NCI-H446 (cell line): ENCODE measurements at places on chromosomes 5 and 9.

- no peak for DNase-seq
These were observed 35.9 kb downstream of the NEURL1B start for GRCh38 chr5:172676914-172677475.

DNA sequence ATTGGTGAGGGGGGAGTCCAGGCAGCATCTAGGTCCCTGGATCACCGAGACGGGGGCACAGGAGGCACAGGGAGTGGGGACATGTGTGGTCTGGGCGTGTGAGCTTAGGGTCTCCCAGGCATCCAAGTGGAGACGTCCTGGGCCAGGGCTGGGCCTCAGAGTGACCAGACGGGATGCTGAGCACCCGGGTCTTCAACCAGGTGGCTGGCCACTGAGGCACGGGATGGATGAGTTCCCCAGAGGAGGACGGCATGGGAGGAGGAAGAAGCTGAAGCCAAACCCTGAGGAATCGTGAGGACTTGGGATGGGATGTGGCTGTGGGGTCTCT lies 88.0 kb downstream of the LMX1B start:
- no peak for DNase-seq

DNA sequence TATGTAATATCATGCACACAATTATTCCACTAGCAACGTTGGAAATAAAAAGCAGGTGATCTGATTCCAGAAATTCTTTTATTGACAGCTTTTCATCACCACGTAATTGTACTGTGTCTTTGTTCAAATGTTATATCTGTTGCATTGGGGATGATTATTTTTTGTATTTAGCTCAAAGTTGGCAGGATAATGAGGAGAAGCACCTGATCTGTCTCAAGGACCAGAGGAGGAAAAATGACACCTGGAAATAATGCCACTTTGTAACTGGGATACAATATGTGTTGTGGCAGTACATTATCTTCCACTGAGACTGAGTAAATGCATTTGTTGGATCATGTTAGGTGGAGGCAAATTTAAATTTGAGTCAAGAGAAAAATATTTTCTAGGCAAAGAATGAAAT lies 1298.8 kb upstream of the CDH6 start:
- DNase-seq: no peak

DNA sequence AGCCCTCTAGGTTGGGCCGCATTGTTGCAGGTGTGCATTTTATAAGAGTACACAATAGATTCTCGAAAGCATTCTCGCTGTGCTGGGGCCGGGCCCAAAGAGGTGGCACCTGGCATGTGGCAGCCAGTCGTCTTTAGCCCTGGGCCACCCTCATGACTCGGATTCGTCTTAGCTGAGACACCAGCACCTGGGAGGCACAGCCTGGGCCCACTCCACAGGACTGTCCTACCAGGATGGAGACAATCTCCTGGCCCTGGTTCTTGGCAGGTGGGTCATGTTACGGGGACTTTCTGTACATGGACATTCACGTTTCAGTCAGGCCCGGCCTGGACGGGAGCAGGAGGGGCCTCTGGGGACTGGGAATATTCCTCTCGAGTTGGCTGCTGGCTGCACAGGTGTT lies 212.5 kb downstream of the FANCC start:
- no peak for DNase-seq

- no peak for DNase-seq
These were observed 33.9 kb downstream of the UNC13B start for GRCh38 chr9:35195683-35196082.

GRCh38 chr9:93119953-93120845 lies 13.9 kb downstream of the NINJ1 start:
- no peak for DNase-seq

DNA sequence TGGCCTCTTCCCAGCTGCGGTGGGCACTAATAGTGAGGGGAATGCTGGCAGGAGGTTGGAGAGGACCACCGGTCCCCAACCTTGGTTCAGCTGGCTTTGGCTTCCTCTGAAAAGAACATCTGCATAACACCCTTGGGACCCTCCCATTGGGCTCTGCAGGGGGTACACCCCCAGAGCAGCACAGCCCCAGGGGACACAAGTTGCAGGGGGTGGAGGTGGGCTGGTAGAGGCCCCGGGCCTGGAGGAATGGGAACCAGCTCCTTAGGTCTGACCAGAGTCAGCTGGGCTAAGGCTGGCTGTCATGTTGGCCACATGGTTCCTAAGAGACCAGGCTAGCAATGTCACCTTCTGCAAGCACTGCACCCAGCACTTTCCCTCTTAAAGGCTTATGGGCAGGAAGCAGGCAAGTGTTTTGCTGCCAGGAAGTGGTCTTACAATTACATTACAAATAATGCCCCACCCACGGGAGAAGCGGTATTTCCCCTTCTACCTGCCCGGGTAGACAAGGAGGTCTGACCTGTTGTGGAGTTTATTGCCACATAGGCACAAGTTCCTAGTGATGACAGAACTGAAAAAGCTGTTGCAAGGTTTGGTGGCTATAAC lies 18.1 kb downstream of the GCNT4 start:
- no peak for DNase-seq

GRCh38 chr5:95763941-95764340 lies 32.8 kb downstream of the RHOBTB3 start:
- no peak for DNase-seq

- no peak for DNase-seq
These were observed 116.8 kb downstream of the MACIR start for GRCh38 chr5:103375350-103375749.

DNA sequence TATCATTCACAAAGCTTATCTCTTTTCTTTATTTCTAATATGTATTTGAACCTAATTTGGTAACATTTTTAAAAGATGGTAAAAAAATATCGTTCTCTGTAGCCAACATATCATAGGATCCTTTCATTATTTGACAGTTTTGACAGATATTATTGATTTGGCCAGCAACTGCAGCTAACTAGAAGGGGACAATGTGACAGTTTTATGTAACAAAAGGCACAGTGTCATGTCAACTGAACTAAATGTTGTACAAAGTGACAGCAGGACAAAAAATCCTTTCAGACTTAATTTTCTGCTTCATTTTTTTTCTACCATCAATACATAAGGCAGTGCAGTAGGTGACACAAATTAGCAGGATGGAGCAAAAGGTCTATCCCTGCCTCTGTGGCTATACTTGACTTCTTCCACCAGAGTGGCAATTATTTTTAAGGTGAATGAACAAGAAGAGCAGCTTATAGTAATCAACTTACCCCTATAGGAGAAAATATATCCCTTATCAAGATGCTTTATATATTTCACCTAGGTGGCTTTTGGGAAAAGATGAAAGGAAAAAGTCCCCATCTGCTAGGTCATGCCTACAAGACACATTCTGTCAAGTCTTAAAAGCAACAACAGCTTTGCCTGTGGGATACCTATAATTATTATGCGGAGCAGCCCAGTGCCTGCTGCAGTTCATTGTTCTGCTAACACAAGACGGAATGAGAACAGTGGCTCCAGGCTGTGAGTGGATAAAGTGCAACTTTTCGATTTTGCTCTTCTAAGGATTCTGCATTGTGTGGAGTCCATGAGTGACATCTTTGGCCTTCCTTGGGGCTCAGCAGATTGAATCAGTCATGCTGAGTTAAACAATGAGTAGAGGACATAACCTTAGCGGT lies 694.9 kb downstream of the ISL1 start:
- no peak for DNase-seq

- peak; percentile 28 for DNase-seq
These were observed 63.7 kb downstream of the SLC1A1 start for GRCh38 chr9:4553951-4554381.

DNA sequence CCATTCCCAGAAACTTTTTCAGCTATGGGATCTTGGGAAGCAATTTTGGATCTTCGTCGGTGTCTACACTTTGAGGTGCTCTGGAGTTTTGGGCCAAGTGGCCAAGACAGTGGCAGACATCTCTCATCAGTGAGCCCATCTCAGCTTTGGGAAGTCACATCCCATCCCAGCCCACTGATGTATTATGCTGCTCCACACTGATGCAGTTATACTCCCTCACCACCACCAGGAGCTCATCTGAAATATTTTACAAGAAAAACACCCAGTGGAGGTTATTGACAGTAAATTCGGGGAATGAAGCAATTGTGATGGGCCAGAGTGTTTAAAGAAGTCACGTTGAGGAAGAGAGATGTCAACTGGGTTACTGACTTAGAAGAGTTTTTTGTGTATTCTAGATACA lies 378.0 kb downstream of the KDM4C start:
- no peak for DNase-seq

GRCh38 chr5:66281294-66281693 lies 137.2 kb downstream of the SREK1 start:
- no peak for DNase-seq

GRCh38 chr5:43033841-43034590 lies 6.1 kb downstream of the ANXA2R start:
- no peak for DNase-seq

DNA sequence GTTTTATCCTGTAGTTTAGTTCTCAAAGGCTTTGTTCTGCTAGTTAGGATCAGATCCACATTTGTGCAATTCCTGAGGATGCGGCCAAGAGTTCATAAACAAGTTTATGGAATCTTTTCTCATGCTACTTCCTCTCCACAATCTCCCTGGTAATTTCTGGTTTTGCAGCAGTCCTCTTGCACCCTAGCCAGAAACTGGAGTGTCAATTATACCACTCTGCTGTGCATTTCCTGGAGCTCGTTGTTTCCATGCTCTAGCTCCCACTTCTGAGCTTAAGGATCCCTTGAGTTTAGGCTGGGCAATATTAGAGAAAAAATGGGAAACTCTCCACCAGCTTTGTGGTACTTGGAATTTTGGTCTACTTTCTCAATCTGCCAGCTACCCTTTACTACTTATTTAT lies 474.7 kb downstream of the DIRAS2 start:
- DNase-seq: no peak

- no peak for DNase-seq
These were observed 227.8 kb downstream of the ICE1 start for GRCh38 chr5:5650242-5650641.

DNA sequence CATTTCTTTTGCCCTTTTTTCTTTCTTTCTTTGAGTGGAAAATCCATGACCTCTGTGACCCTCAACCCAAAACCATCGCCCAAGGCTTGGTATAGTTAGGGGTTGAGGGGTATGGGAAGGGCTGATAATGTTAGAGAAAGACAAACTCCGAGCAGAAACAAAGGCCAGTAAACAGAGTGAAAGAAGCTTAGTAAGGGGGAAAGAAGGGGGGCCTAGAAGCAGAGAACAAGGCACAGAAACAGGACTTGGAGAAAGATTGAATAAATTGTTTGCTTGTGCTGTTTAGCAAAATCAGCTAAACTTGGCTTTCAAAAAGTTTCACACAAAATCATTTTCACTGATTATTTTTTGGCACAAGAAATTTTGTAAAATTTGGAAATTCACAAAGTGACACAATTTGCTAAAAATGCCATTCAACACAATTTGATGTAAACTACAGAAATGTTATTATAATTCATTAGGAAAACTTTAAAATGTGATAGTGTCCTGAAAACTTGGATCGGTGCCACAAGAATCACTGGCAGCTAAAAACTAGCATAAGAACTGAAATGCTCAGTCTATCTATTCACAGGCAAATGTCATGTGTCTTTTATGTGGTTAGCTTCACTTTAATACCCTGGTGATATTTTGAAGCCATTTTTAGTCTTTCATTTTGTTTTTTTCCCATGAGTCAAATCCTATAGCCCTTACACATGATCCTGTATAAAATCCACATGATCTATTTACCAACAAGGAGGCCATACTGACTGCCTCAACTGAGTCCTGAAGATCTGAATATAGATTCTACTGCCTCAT lies 276.4 kb downstream of the NR2F1-AS1 start:
- DNase-seq: peak; percentile 28

DNA sequence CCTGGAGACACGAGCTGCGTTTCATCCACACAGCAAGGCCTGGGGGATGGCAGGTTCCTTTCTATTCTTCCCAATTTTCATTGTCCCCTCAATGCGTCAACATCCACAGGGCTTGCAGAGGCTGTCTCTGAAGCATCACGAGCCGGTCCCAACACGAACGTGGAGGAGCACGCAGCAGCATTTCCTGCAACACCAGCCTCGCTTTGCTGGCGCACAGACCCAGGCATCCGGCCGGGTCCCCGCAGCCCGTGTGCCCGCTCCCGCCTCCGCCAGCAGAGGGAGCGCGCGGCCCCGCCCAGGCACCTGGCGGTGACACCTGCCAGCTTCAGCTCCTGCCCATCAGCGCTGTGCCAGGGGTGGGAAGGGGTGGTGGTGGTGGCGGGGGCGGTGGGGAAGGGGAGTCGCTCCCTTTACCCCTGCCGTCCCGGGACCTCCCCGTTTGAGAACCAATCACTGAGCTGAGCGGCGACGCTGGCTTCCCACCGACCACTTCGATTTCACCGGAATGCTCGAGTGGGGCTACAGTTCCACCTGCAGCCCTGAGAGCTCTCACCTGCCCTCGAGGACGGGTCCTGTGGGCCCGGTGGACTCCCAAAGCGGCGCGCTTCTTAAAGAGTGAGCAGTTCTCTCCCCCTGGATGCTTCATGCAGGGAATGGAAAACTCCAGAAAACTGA lies 464.5 kb downstream of the ICE1 start:
- DNase-seq: no peak

GRCh38 chr5:142080248-142080647 lies 28.3 kb upstream of the NDFIP1 start:
- no peak for DNase-seq

DNA sequence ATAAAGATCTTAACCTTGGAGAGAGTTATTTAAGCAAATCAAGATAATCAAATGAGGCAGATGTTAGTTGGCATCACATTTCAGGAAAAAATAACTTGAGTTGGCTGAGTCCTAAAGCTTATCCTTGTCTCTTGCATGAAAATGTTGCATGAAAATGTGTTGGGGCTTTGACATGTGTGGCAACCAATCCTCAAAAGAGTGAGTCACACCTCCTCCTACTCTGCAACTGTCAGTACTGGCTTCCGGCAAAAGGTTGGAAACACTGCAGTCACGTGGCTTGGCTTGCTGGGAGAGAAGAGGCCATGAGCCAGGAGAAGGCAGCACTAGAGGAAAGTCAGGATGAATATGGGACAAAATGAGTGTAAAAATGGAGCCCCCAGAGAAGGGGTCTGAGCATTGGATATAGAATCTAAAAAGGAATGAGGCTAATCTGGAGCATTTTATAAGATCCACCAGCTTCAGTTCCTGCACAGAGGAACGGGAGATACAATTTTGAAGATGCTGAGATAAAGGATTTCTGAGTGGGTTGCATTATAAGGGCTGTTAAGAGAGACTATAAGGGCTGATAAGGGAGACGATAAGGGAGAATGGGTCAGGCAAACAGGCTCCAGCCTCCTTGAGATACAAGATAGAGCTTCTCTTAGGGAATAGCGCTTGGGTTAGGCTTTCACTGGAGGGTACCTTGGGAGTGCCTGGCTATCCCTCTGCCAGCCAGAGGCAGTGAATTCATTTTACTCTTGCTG lies 43.1 kb downstream of the SPATA31D1 start:
- peak; percentile 55 for DNase-seq

DNA sequence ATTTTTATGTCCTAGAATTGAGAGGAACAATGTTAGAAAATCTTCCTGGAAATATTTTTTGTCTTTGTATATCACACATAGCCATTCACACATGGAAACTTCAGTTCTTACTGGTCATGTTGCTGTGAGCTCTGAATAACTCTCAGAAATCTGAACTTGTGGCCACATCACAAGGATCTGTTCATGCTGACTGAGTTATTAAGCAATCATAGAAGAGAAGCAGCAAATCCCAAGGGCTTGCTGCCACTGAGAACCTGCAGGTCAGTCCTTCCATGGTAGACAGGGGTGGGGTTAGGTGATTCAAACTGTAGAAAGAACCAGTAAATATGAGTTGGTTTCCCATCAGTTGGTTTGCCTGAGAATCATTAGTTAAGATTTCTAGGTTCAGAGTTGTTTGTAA lies 27.6 kb downstream of the SGCD start:
- no peak for DNase-seq
